ENCODE measurements at places on chromosomes 12 and 14.
A peak's percentile ranks its signal among the peaks of the same experiment; 100 is the strongest.

- no peak for DNase-seq
Measured at GRCh38 chr12:30858471-30858870, 68.1 kb upstream of the TSPAN11 start.

DNA sequence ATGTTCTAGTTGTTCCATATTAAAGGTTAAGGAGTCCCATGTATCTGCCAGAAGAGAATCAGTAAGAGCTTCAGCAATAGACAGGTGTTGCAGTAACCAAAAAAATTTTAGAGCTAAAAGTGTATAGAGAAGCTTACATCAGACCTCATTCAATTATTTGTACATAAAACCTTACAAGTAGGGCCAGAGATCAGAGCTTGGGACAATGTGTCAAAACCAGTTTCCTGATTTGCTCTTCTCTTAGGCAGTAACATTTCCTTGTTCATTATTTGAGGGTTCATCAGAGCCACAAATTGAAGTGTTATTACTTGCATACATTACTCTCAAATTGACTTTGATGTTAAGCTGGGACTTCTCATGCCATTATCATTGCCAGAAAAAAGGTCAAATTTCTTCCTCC is 55.5 kb upstream of the ATXN7L3B start:
- DNase-seq: no peak

DNA sequence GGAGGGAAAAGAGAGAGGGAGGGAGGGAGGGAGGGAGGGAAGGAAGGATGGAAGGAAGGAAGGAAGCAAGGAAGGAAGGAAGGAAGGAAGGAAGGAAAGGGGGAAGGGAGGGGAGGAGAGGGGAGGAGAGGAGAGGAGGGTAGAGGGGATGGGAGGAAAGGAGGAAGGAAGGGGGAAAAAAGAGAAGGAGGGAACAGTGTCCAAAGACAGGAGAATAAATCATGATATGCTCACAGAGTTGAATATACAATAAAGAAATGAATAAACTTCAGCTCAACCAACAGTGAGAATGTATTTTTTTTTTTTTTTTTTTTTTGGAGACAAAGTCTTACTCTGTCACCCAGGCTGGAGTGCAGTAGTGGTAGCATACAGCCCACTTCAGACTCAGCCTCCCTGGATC is 4.0 kb downstream of the OR6J1 start:
- DNase-seq: no peak

GRCh38 chr14:56855891-56856461 is 45.7 kb upstream of the OTX2 start:
- DNase-seq: no peak

DNA sequence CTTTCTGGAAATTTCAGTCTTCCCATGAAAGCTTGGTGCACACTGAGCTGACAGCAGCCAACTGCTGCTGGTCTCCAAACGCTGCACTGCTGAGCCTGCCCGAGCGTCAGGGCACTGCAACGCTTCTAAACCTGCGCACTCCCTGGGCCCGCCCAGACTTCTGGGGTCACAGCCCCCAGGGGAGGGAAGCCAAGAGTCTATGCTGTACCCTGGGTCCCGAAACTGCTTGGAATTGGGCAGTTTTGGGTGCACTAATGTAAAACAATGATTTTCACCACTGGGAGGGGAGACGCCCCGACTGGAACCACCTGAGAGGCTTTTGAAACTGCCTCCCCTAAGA is 32.0 kb downstream of the CCDC92 start:
- no peak for DNase-seq

GRCh38 chr12:71772735-71773134 is 18.1 kb downstream of the RAB21 start:
- no peak for DNase-seq

DNA sequence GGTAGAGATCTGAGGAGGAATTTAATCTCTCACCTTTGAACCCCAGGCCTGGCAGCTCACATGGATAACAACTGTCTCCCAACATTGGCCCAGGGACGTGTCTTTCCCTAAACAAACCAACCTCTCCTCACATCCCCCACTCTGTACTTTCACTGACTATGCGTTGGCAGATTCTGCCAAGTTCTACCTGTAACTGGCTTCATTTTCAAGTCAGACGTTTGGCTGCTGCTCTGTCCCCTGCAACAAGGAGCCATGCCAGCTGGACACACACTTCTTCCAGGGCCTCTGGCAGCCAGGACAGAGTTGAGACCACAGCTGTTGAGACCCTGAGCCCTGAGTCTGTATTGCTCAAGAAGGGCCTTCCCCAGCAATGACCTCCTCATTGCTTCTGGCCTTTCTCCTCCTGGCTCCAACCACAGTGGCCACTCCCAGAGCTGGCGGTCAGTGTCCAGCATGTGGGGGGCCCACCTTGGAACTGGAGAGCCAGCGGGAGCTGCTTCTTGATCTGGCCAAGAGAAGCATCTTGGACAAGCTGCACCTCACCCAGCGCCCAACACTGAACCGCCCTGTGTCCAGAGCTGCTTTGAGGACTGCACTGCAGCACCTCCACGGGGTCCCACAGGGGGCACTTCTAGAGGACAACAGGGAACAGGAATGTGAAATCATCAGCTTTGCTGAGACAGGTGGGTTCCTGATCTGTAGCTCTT is at the start of gene INHBC:
Gene INHBC (plus strand): TSS at position 268 of the 707 bp plus-strand sequence. CDS start 103 bp downstream, at position 371.
- DNase-seq: no peak

DNA sequence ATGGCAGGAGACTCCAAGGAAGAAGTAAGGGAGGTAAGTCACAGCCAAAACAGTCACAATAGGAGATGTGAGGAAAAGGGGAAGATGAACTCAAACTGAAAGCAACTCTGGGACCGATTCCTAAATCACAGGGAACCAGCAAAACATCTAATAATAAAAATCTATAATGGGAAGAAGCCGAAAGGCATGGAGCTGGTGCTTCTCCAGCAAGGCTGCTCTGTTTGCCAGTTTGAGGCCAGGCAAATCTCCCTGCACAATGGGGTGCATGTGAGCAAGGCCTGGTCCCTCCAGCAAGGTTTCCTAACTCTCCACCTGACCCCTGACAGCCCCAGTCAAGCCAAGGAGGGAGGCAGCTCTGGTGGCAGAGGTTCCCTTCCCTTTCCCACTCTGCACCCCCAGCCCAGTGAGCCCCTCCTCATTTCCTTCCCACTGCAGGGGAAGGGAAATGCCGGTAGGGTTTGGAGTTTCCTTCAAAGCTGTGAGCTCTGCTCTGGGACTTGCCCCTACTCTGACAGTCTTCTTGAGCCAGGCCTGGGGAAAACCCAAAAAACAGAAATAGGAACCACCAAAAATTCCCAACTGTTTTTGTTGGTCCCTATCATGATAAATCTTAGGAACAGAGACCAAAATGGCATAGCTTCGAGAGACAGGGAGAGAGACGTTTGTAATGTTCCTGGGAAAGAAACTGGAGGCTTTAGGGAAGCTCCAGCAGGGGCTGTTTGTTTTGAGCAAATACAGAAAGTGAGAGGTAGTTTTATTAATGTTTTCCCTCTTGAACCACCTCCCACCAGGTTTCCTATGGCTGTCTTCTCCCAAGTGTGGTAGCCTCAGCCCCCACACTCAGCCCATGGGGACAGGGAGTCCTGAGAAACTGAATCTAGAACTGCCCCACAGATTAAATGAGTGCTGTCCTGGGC is 34.6 kb downstream of the FMNL3 start:
- DNase-seq: no peak

- no peak for DNase-seq
Measured at GRCh38 chr12:65139389-65139788, 18.3 kb upstream of the WIF1 start.

DNA sequence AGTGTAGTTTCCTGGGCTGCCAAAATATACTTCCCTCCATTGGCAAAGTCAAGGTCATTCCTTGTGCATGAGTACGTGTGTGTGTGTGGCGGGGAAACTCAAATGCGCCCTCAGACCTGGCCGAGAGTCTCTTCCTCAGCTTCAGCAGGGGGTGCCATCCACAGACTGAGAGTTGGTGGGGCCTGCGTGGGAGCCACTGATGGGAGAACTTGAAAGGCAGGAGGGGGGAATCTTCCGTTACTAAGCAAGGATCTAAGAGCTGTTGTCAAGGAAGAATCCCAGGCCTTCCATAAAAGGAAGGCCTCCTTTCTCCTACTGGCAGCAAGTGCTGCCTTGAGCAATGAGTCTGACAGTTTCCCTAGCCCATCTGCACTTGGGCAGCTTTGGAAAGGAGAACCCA is 274.9 kb downstream of the EMP1 start:
- DNase-seq: no peak

- no peak for DNase-seq
Measured at GRCh38 chr14:89165189-89166181, 251.5 kb downstream of the FOXN3 start.

DNA sequence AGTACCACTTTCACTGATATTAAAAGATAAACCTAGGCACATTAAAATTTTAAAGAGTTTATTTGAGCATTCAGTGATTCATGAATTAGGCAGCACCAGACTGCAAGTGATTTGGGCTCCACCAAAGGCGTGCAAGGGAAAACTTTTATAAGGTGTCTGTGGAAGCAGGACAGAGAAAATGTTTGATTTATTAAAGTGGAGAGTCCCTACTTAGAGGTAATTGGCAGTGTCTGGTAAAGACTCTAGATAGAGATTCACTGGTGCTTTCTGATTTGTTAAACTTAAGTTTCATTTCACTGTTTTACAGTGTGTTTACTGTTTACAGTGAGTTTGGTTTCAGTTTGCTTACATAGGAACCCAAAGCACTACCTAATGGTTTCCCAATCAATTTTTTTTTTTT is 72.8 kb downstream of the ANKS1B start:
- no peak for DNase-seq

DNA sequence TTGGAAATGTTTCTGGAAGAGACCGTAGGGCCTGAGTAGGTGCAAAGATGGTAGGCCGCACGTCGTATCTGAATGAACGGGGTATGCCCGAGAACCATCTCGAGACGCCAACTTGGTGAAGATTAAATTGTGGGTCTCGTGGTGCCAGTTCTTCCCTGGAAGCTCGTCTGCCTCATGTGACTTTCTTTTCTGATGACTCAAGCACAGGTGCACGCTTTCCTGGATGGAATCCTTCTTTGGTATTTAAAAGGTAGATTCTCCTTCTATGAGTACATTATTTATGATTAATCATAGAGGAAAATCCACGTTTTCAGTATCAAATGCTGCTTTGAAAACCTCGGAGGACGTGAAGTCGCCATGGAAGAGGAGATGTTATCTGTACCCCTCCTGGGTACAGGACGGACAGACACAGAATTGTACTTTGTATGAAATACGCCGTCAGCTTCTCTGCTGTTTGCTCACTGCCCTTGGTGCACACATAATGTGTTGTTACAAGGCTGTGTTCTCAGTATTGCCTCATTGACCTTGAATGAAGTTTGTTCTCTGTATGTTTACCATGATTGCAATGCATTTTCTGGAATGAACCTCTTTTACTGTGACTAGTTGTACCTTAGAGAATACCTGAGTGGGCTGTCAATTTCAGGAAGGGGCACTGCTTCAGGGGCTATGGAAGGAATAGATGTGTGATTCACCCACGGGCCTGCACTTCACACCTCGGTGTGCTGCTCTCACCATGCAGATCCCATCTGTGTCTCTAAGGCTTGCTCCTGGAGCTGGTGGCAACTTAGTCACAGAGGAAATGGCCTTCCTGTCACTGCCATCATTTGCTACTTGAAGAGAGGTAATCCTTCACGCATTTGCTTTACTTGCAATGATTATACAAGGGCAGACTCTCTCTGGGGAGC is 137.3 kb upstream of the RTL1 start:
- peak; percentile 19 for DNase-seq

GRCh38 chr14:58282925-58283593 is 15.3 kb upstream of the ARID4A start:
- DNase-seq: no peak

All from kidney capillary endothelial cell (primary cell).